T-helper 1 cell (primary cell): ENCODE measurements at places on chromosomes 16 and 17.

- DNase-seq: no peak
Observed at GRCh38 chr17:68443972-68444464, 13.3 kb downstream of the WIPI1 start.

DNA sequence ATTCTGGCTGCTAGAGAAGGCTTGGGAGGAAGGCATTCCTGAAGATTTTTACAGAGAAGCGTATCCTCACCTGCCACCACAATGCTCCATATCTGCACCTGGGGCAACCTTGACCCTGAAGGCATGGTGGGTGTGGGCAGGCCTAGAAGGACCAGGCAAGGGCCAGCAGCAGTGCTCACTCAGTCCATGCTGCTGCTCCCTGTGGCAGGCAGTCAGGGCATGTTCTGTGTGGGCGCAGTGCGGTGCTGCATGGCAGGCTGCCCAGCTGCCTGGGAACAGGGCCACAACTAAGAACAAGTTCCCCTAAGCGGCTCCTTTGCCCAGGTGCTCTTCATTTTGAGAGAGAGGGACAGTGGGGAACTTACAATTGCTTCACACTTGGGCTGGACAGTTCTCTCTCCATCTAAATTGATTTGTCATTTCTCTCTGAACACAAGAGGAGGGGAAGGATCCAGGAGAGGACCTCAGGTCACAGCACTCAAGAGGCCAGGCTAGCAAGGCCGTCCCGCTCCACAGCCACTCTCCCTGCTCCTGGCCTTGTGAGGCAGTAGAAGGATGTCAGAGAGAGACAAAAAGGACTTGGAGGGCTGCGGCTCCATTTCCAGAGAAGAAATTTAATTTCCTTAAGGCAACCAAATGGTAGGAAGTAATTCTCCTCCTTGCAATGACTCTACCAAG lies 158.8 kb downstream of the AATF start:
- DNase-seq: no peak

DNA sequence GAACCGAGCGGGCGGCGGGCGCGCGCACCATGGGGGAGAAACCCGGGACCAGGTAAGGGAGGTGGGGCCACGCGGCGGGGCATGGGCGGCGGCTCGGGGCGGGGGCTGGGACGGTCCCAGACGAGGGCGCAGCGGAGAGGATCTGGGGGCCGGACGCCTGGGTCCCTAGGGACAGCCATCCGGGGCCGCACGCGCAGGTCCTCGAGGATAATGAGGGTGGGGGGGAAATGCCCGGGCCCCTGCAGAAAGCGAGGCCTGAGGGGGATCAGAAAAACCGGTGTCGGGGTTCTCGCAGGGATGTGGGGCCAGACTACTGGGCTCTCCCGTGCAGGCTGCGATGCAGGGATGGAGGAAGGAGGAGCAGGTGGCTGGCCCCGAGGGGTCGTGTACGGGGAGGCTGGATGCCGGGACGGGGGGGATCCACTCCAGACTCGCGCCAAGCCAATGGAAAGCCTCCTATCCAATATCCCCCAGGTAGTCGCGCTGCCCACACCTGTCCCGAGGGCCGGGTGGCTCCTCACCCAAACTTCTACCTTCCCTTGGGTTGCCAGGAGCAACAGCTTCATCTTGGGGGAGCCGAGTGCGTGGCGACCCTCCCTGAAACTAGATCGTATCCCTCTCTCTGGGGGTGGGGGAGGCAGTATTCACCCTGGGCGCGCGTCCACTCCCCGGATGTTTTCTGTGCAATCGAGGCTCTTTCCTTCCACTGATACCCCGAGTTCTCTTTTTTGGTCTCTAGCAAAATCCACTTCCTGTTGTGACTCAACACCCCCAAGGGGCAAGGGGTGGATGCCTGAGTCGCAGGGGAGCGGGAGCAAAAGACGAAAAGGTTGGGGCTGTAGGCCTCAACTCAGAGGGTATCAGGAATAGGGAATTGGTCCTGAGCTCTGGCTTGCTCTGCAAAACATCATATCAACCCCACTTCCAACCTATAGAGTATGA lies 532 bp downstream of the ARRB2 start:
- peak; percentile 20 for DNase-seq

DNA sequence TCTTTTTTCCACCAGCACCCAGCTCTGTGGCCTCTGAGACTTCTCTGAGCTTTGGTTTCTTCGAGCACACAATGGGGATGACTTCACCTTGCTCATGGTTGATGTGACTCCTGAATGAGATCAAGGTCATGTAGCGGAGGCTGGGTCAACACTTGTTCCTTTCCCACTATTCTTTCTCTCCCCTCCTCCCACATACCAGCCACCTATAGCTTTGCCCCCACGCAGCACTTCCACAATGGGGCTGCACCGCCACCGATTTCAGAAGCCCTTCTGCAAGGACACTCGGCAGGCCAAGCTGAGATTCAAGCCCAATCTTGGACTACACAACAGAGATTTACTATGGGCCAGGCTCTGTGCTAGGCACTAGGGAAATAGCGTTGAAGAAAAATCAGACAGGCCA lies 14.4 kb downstream of the TRIM25 start:
- DNase-seq: no peak

DNA sequence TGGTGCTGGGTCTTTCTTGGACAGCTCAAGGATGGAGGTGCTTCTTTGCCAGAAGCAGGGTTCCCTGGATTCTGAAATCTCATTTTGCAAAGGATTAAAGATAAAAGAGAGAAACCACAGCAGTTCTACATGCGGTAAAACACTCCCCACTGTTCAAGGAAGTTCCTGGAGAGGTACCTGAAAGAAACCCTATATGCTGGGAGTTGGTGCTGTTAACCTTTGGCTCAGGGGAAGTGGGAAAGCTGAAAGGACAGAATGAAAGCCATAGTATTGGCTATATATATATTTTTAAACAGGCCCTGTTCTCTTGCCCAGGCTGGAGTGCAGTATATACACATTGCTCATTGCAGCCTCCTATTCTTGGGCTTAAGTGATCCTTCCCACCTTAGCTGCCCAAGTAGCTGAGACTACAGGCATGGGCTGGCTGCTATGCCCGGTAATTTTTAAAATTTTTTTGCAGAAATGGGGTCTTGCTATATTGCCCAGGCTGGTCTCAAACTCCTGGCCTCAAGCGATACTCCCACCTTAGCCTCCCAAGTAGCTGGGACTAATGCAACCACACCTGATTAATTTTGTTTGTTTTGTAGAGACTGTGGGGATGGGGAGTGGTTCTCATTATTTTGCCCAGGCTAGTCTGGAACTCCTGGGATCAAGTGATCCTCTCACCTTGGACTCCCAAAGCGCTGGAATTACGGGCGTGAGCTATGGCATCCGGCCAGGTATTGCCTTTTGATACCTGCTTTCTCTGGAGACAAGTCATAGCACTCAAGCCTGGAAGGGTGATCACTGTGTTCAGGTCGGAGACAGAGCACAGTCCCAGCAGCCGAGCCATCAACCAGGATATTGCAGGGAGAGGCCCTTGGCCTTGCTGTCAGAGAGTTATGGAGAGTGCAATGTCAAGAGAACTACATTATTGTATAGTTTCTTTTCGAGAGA lies 55.2 kb downstream of the MSI2 start:
- no peak for DNase-seq

DNA sequence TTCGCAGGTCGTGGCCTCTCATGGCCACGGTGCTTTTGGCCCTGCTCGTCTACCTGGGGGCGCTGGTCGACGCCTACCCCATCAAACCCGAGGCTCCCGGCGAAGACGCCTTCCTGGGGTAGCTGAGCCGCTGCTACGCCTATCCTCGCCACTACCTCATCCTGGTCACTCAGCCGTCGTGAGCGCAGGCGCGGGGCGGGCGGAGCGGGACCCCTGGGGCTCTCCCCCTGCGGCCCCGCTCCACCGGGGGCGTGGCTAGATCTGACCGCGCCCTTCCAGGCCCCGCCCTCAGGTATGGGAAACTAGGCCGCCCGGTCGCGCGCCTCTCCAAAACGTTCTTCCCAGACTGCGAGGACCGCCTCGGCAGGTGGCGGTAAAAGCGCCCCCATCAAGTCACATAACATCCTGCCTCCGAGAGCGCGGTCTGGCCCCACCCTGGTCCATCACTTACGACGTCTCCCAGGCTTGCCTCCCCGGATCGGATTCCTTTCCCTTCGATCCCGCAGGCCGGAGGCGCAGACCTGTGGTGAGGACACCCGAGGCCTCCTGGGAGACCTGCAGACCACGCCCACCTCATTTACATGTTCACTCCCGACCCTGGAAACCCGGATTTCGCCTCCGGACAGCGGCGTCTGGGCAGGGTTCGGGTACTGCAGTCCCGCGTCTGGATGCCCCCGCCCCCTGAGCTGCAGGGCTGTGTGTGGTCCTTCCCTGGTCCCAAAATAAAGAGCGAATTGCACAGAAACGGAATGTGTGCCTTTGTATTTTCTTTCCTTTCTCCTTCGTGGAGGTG lies 91.5 kb upstream of the TMEM97 start:
- no peak for DNase-seq

GRCh38 chr16:89519881-89520280 lies 11.7 kb downstream of the SPG7 start:
- DNase-seq: no peak

GRCh38 chr17:2087597-2088211 lies 32.8 kb downstream of the HIC1 start:
- no peak for DNase-seq

- DNase-seq: no peak
Observed at GRCh38 chr16:79717333-79718137, 117.0 kb upstream of the MAF start.

- no peak for DNase-seq
Observed at GRCh38 chr17:79650283-79650682, 39.4 kb upstream of the RBFOX3 start.

- DNase-seq: no peak
Observed at GRCh38 chr17:52170963-52171572, 12.6 kb upstream of the CA10 start.

- no peak for DNase-seq
Observed at GRCh38 chr16:46822270-46822669, 8.7 kb downstream of the C16orf87 start.

GRCh38 chr16:85077039-85077438 lies 35.2 kb downstream of the CIBAR2 start:
- DNase-seq: no peak

DNA sequence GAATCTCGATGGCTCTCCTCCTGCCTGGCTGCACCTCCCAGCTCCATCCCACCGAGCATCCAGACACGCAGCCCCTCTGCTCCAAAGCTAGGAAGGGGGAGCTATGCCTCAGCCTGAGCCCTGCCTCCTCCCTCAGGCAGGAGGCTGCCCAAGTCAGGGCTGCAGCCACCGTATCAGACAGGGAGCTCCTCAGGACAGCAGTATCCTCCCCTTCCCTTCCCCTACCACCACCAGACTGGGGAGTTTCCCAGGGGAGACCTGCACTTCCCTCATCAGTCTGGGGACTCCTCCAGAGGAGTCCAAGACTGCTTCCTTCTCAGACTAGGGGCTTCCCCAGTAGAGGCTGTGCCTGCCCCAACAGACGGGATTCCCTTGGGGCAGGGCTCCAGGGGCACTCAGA lies 17.5 kb downstream of the TMEM132E start:
- no peak for DNase-seq

GRCh38 chr17:2174468-2175293 lies 119.8 kb downstream of the HIC1 start:
- DNase-seq: no peak

GRCh38 chr16:2739625-2740430 lies 12.6 kb upstream of the SRRM2 start:
- DNase-seq: no peak

- DNase-seq: no peak
Observed at GRCh38 chr16:74275031-74275636, 21.5 kb upstream of the PSMD7 start.

- no peak for DNase-seq
Observed at GRCh38 chr17:47713980-47714700, 18.9 kb upstream of the TBX21 start.

GRCh38 chr17:14552306-14552705 lies 251.4 kb downstream of the HS3ST3B1 start:
- DNase-seq: no peak

DNA sequence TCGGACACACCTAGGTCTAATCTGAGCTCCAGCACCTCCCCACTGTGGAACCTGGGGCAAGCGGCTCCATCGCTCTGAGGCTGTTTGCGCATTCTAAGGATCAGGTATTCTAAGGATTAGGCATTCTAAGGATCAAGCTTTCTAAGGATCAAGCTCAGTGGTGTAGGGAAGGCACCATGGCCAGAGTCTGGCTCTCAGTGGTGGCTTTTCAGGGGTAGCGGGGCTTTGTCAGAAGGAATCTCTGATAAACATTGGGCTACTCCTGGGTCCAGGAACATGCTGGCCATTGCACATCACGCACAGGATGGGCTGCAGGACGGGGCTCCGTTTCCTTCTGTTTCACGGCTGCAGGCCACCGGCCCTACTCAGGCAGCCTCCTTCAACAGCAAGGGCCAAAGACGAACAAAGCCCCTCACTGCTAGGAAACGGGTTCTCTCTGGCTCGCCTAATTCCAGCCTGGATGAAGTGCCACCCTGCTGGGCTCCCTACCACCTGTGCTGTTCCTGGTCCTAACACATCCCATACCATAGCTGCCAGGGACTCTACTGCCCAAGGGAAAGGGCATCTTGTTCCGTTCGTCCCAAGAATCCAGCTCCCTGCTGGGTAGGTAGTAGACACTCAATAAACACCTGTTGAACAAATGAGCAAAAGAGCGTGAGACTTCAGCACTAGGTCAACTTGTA lies 5.5 kb downstream of the C1QTNF1 start:
- no peak for DNase-seq

DNA sequence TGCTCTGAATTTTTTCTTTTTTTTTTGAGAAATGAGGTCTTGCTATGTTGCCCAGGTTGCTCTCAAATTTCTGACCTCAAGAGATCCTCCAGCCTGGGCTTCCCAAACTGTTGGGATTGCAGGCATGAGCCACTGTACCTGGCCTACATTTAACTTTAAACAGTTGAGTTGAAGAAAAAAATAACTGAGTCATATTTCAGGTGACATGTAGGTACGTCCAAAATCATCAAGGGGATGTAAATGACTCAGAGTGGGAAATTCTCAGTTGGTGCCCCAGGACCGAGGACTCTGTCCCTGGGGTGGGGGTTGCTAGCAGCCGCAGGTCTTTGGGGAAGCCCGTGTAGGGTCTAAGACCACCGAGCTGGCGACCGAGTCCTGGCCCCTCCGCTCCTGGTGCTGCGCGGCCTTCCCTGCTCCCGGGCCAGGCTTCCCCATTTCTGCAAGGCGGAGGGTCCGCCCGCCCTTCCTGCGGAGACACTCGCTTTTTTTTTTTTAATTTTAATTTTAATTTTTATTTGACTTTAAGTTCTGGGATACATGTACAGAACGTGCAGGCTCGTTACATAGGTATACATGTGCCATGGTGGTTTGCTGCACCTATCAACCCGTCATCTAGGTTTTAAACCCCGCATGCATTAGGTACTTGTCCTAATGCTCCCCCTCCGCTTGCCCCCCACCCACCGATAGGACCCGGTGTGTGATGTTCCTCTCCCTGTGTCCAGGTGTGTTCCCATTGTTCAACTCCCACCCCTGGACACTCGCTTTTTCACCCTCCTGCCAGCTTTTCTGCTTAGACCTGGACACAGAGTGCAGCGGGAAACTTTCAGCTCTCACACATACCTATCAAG lies 12.7 kb upstream of the N4BP1 start:
- no peak for DNase-seq

DNA sequence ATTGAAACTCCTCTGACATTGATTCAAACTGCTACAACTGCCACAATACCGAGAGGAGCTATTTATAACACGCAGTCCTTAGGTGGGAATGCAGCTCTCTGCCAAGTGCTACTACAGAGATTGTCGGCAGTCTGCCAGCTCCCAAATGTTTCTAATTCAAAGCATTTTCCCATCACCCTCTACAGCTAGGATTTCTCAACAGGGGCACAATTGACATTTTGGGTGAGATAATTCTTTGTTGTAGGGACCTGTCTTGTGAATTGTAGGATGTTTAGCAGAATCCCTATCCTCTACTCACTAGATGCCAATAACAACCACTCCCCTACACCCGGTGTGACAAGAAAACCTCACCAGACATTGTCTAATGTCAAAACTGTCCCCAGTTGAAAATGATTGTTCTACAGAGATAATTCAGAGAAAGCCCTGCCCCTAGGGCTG lies 7.8 kb upstream of the N4BP1 start:
- no peak for DNase-seq
